ENCODE measurements at places on chromosomes 5 and 9.

GRCh38 chr5:151047814-151048425 lies 27.5 kb downstream of the GPX3 start:
- peak; percentile 69 for DNase-seq

DNA sequence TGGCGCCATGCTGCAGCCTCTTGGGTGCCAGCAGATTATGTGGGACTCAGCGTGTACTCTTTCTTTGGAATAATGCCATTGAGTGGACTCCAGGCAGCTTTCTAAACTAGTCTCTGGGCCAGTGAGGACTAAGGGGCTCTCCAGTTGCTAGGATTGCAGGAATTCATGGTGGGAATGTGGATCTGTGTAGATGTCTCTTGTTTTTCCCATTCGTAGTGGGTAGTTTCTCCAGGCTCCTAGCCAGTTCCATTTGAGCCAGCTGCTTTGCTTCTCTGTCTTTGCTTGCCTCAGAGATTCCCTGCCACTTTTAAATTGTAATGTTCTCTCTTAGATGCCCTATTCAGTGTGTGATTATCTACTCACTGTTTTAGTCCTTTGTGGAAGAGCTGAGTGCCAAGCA lies 42.6 kb downstream of the SLF1 start:
- no peak for DNase-seq

GRCh38 chr9:137509198-137509597 lies 41.0 kb downstream of the PNPLA7 start:
- DNase-seq: no peak

GRCh38 chr5:158801268-158801667 lies 298.4 kb downstream of the EBF1 start:
- no peak for DNase-seq

DNA sequence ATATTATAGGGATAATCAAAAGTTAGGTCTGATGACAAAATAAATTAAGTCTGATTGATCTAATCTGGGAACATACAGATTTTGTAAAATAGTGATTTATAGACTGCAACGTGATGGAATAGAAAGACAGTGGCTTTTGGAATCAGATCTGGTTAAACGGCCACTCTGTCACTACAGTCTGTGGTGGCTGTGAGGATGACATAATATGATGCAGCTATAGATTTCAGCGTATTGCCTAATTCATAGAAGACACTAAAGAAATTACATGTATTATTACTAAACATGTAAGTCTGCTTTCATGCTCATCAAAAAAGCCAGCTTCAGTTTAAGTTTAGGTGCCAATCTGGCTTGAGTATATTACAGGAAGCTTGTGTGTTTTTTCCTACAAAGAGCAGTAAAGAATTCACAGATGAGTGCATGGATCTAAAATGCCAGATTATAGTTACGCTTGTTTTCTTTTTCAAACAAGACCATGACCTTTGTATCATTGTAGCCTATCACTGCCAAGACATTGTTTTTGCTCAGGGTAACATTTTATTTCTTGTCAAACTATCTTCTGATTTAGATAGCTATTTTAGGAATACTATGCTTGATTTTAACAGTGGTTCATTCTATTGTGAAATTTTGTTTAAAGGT lies 25.7 kb downstream of the CPEB4 start:
- DNase-seq: no peak

- no peak for DNase-seq
Measured at GRCh38 chr9:75156858-75157257, 68.5 kb downstream of the OSTF1 start.

DNA sequence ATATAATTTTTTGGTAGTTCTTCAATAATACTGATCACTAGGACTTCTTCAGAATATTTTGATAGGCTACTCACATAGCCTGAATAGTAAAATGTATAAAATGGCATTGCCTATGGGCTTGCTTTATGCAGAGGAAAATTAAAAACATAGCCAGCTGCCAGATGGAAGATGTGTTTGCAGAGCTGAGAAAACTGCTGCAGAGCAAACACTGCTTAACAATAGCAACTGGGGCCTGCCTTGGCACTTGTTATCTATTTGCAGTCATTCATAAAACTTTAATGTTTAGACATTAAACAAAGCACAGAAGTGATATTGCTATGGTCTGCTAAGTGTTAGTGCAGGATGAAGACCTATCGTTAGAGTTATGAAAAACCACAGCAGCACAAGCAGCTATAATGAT lies 151.5 kb upstream of the SMC2 start:
- DNase-seq: no peak

DNA sequence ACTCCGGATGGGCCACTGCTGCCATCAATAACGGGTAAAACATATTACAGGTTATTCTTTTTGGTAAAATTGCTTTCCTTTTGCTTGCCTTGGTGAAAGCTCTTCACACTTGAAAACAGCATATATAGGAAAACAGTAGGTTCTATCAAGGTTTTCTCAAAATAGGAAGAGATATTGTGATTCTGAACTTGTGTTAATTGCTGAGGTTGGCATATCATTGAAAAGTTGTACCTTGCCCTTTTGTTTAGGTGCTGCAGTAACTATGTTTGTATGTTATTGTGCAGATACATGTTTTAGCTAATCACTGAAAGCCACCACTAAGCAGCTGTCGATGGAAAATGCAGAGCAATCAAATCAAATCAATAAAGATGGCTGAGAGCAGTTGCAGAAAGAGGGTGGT lies 78.0 kb upstream of the C6 start:
- DNase-seq: no peak

GRCh38 chr9:74413876-74414275 lies 83.3 kb upstream of the RORB start:
- no peak for DNase-seq

- no peak for DNase-seq
Measured at GRCh38 chr9:117492476-117492875, 77.6 kb upstream of the ASTN2 start.

DNA sequence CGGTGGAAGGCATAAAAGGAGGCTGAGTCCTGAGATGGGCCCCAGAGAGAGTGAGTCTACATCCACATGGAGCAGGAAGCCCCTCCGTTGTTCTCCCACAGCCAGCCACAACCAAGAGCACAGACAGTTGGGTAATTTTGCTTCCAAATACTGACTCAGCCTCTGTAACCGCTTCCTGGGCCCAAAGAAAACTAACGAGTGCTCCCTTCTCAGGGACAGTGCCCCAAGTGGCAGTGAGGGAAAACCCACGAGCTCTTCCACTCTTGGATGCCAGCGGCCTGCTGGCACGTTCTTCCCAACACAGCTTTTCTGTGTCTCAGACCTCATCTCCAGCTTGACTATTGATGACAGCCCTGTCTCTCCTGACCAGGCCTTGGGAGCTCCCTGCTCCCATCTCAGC lies 207.6 kb downstream of the FSTL4 start:
- no peak for DNase-seq

GRCh38 chr5:5623397-5623796 lies 200.9 kb downstream of the ICE1 start:
- no peak for DNase-seq

DNA sequence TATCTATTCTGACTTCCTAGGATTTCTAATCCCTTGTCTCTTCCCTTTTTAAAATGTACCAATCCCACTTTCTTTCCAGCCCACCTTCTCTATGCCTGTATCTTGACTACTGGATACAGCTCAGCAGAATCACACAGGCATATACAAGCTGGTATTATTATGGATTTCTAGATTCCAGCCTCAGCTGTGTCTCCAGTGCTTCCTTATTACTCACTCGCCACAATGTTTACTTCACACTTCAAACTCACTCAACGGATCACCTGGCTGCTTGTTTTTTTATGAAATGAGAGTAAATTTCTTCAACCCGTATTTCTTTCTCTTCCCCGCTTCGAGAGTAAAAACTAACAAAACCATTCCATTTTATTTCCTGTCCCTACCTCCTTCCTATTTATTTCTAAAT lies 38.8 kb downstream of the CWC27 start:
- no peak for DNase-seq

DNA sequence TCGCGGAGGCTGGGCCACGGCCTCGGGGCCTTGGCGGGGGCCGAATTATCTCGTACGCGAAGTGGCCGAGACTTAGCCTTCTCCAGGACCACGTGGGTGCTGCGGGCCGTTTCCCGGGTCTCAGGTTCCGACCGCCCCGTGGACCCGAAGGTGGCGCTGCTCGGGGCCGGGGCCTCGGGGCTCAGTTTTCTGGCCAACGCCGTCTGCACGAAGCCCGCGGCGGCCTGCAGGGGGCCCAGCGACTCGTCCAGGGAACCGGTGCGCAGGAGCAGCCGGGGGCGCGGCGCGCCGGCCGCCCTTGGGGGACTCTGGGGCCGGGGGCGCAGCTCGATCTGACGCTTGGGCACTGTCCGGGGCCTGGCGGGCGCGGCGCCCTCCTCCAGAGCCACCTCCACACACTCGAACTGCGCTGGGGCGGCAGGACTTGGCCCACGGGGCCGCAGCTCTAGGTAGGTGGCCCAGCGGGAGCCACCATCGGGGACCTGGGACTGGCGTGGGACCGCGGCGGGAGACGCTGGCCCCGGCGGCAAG lies 716 bp downstream of the PROB1 start:
- DNase-seq: no peak

- no peak for DNase-seq
Measured at GRCh38 chr5:125152044-125152443, 405.6 kb upstream of the ZNF608 start.

GRCh38 chr5:82847562-82847961 lies 229.6 kb downstream of the TMEM167A start:
- DNase-seq: no peak

DNA sequence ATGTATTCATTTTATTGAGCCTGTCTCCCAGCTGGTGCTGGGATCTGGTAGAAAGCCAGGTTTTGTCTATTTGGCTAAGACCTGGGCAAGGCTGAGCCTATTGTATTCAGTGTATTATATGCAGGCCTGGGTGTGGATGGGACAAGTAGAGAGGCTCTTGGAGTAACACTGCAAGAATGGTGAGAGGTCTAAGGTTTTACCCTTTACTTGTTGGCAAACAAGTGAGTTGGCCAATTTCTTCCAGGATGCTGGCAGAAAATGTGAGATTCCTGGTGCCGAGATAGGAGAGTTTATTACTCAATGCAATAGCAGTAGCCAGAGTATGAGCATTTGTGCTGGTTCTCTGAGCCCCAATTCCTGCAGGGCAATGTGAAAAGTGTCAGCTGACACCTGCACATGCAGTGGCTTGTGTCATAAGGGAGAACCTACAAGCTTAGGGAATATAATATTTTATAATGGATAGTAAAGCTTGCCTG lies 141.7 kb upstream of the PRLR start:
- DNase-seq: no peak

- no peak for DNase-seq
Measured at GRCh38 chr5:129358069-129358468, 102.0 kb upstream of the ADAMTS19 start.

DNA sequence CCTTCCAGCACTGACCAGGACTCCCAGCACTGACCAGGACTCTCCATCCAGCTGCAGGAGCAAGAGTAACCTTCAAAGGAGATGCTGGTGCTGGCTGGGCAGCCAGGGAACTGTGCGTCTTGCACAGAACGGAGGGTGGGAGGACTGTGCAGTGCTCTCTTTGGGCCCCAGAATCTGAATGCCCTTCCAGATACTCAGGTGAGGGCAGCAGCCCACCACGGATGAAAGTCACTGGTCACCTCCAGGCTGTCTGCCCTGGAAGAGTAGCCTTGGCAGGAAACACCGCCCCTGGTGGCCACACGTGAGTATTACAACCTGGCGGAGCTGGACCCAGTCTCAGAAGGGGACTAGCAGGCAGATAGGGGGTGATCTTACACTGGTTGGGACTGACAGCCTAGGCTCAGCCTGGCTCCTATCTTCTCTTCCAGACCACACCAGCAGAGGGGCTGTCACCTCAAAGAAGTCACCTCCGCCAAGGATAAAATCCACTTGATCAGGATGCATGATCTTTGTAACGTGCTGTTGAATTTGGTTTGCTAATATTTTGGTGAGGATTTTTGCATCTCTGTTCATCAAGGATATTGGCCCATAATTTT lies 4.8 kb upstream of the SARDH start:
- DNase-seq: peak; percentile 92

GRCh38 chr9:75930190-75930589 lies 39.7 kb downstream of the PCSK5 start:
- DNase-seq: no peak

- no peak for DNase-seq
Measured at GRCh38 chr9:68947015-68947414, 66.9 kb downstream of the PRKACG start.

DNA sequence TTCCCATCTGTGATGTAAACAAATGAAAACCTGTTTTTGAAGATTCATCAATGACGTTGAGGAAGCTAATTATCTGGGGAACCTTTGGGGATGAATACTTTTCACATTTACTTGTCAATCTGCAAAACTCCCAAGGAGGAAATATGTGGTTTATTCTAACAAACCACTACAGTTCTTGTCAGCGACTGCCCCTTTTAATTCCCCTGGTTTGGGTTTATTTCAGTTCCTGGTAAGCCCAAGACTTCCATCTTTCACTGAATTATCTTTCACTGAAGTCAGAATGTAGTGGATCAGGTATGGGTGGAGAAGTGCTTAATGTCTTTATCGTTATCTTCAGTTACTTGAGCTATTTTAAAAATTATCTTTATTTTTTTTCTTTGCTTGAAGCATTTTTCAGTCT lies 40.2 kb downstream of the TLR4 start:
- no peak for DNase-seq

GRCh38 chr5:99033014-99033900 lies 104.5 kb upstream of the CHD1 start:
- no peak for DNase-seq

GRCh38 chr9:122100756-122101155 lies 7.6 kb upstream of the TTLL11 start:
- DNase-seq: no peak

DNA sequence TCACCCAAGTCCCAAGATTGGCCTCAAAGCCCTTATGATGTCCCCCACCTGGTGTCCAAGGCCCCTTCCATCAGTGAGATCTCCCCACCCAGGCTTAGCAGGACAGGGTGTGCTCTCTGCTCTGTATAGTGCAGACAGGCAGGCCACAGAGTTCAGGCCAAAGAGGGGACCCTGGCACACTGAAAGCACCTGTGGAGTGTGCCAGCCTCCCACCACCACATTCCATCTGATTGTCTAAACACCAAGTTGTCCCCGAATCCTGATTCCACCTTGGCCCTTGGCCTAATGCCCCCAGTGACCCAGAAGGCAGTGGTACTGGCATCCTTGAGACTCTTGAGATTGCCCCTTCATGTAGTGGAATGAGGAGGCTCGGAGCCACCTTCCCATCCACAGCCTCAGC lies 5.4 kb downstream of the SPINK4 start:
- DNase-seq: no peak

DNA sequence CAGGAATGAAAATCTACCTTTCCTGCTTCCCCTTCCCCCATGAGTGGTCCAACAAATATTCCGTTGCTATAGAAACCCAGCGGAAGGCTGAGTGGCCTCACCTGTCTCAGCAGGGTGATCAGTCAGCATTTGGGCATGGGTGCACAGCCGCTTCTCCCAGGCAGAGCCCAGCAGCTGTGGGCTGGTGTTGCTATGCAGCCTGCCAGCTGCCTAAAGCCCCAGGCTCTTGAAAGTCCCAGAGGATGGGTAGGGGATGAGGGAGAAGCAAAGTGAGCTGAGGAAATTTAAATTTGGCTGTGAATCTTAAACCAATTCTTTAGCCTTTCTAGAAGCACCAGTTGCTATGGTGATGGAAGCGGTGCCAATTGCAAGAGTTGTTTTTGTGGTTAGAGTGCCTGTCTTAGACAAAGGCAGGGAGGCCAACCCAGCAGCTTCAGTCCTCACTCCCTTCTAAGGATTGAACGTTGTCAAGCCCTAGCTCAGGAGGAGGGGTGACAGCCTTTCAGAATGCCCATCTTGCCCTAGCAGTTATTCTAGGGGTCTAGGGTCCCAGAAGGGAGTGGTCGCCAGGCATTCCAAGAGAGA lies 151.5 kb upstream of the PITX1 start:
- peak; percentile 25 for DNase-seq

Measured in activated effector memory CD4-positive, alpha-beta T cell treated with anti-CD3 and anti-CD28 coated beads, Interleukin-2, amount 50 U/mL, for 16 hours (primary cell).